Uterus (tissue), 4 donors: ENCODE measurements at places on chromosomes 3 and 15. TPM values are rescaled to one million over a fixed set of nuclear protein-coding genes. Genes with fewer than 3 reads are reported as not detected.
A peak's percentile ranks its signal among the peaks of the same experiment; 100 is the strongest.

DNA sequence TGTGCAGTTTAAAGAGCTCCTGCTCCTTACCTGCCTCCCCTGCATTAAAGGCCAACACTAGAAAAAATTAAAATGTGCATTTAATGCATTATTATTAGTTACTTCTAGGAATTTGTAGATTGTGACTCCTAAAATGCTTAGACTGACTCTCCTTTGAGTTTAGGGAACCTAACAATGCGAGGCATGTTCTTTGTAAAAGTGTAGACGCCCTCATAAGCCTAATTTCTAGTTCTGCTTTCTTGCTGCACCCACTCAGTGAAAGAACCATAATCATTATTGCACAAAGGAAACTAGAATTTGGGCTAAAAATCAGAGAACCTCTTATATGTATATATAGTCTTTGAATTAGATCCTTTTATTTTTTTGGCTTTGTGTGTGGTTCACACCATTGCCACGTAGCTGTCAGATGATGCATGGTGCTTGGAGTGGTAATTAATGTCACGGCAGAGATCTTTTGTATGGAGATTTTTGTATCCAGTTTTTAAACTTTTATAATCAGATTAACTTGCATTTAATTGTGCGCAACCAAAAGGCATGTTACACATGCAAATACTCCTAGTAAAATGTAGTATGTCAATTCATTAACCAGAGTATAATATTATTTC, 710 bp downstream of the ABHD10 start:
- H3K36me3 ChIP-seq, result no peaks in the 10 kb centered on the region
- peak overlapping the region; percentile 91 for H3K27ac ChIP-seq
- no peaks in the 10 kb centered on the region for H3K27me3 ChIP-seq
- H3K4me3 ChIP-seq, result peak overlapping the region; percentile 88
- no peak for DNase-seq

DNA sequence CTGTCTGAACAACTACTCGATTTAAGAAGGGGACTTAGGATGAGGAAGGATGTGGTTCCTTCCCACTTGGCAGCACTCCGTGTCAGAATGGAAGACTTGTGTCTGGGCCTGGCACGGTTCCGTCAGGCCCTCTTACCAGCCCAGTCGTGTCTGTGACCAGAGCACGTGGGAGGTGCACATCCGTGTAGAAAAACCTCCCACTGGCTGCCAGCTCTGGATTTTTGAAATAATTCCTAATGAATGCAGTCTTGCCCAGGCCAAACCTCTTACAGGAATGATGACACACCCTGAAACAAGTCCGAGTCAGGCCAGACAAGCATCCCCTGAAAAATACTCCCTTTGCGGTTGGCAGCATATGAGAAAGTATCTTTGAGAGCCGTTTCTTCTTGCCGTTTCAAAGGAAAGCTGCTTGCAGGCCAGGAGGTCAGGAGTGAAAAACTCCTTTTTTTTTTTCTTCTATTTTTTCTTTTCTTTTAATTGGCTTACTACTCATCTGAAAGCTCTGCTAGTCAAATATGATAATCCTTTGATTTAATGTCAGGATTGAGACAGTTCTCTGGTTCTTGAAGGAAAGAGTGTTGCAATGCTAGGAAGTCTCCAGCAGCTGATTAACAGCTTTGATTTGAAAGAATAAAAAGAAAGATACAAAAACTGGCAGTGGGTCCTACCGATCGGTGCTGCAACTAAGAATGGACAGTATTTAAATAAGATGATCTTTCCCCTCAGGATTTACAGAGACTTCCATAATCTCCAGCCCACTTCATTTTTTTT, 19.8 kb downstream of the IL1RAP start:
- DNase-seq, result peak; percentile 76
- peak overlapping the region; percentile 75 for H3K27ac ChIP-seq
- H3K4me1 ChIP-seq, result peaks cover 6% of the 10 kb centered on the region
- H3K4me3 ChIP-seq, result no peak overlapping the region
- no peaks in the 10 kb centered on the region for H3K27me3 ChIP-seq

- H3K36me3 ChIP-seq, result no peaks in the 10 kb centered on the region
- no peak for DNase-seq
- no peaks in the 10 kb centered on the region for H3K4me1 ChIP-seq
- H3K27ac ChIP-seq, result no peak overlapping the region
Observed at GRCh38 chr3:46080969-46081345, 53.7 kb upstream of the XCR1 start.

DNA sequence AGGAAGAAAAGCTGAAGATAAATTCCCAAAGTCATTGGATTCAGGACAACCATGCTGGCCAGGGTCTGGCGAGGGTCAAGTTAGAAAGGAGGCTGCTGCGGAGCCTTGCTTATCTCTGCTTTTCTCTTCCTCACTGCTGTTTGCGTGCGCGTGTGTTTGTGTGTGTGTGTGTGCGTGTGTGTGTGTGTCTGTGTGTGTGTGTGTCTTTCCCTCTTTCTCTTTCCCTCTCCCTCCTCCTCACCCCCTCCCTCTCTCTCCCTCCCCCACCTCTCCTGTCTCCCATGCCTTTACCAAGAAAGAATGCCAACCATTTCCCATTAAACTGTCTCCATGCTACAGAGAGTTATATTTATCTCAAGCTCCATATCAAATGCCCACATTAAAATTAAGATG, at the start of gene COLQ:
Gene COLQ (minus strand): TSS at position 134 of the 393 bp plus-strand sequence. CDS start 81 bp downstream, at position 53.
- no peak within 1 kb of the TSS for H3K4me3 ChIP-seq
- no peaks in the 10 kb centered on the region for H3K27me3 ChIP-seq
- H3K4me1 ChIP-seq, result no peaks in the 10 kb centered on the region
- DNase-seq, result no peak
- H3K36me3 ChIP-seq, result no peaks in the 10 kb centered on the region
- H3K27ac ChIP-seq, result no peak within 1 kb of the TSS

DNA sequence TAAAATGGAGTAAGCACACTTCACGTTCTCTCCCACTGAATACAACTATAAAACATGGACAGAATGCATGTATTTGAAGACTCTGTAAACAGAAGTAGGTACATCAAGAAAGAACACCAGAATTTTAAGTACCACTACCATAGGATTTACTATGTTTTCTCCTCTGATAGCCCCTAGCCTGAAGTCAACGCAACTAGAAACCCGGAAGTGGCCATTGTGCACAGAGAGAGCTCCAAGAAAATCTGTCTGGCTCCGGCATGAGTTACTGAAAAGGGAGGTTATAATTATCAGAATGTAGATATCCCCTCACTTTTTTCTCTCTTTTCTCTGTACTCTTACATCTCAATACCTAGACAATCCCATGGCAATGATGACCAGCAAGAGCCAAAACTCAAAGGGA, 23.8 kb downstream of the KBTBD12 start:
- no peak for DNase-seq
- no peaks in the 10 kb centered on the region for H3K4me1 ChIP-seq
- no peak overlapping the region for H3K4me3 ChIP-seq

DNA sequence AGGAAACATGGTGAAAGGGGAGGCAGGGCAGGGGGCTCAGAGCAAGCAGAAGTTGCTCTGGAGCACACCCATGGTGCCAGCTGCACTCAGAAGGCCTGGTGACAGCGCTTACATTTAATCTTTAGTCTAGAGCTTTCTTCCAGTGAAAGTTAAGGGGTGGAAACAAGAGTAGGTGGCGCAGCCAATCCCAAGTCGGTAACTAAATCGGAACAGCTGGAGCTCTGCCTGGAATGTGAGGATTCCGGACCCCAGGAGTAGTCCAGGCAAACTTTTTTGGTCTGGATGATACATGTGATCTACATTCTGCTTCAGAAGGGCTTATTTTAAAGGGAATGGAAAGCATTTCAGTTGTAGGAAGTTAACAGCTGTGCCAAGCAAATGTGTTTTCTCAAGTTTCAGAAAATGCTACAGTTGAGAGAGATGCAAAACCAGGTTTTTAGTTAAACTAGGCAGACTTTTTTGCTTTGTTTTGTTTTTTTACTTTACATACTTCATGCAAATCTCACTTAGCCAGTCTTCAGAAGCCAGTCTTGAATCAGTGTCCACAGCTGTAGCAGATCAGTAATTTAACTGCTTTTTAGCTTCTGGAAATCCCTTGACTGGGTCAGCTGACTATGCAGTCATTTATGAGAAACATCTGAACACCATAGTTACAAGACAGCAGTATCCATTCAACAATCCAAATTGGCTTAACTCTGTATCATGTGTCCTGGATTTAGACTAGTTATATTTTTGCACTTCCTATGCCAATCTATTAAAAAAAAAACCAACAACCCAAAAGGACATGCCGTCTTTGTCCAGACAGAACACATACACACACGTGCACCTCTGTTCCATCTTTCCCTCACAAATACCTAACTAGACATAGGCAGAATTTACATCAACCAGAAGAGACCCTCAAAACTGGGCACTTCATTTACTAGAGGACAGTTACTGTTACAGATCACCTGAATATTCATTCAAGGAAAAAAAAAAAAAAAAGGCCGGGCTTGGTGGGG, 33.2 kb downstream of the ZNF106 start:
- no peaks in the 10 kb centered on the region for H3K27me3 ChIP-seq
- peak overlapping the region; percentile 82 for H3K27ac ChIP-seq
- H3K4me1 ChIP-seq, result no peaks in the 10 kb centered on the region
- peak overlapping the region; percentile 25 for H3K4me3 ChIP-seq

The CDCP1 gene
- total RNA-seq, result 5.6 TPM

The SELENOT gene
- total RNA-seq, result 116 TPM

DNA sequence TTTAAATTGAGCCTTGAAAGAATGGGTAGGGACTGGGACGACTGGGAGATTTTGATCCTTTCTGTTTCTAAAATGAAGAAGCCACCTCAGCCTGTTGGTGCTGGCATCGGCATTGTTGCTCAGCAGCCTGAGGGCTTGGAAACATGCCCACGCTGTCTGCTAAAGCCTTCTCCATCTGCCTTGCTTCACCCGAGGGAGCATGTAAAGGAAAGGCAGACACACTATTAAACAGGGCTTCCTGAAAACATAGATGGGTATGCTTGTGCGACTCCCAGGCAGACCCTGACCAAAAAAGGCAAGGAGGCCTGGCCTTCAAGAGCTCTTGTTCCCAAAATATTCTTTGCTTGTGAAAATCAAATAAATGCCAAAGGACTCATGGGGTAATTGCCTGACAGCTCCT, 84.2 kb upstream of the SLC4A7 start:
- DNase-seq, result peak; percentile 63
- H3K27me3 ChIP-seq, result no peaks in the 10 kb centered on the region
- H3K4me3 ChIP-seq, result no peak overlapping the region

GRCh38 chr3:182212479-182213076, 500.9 kb downstream of the SOX2 start:
- DNase-seq, result peak; percentile 22
- no peaks in the 10 kb centered on the region for H3K4me1 ChIP-seq
- H3K27ac ChIP-seq, result no peak overlapping the region
- H3K27me3 ChIP-seq, result no peaks in the 10 kb centered on the region

DNA sequence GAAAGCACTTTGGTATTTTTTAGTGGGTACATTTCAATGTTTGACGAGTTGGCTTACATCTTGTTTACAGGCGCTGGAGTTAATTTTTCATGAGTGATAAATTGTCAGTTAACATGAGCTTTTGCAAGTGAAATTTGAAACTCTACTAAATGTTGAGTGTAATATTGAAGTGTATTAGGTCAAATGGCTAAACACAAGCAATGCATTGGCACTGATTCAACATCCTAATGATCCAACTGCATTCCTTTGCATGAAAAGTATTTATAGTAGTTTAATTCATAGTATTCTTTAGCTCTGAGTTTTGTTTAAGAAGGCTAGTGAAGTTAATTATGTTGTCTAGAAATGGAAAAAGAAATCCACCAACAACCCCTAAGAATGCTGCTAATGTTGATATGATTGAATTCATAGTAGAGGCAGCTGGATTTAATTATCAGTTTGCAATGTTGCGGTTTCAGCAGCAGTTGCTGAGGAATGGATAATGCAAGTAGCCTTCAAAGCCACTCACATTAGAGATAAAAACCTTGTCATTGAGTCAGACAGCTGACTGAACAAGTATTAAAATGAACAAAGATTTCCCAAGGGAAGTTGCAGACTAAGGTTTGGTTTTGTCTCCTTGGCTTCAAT, 245.6 kb upstream of the GOLIM4 start:
- no peaks in the 10 kb centered on the region for H3K4me1 ChIP-seq
- no peaks in the 10 kb centered on the region for H3K27me3 ChIP-seq
- H3K36me3 ChIP-seq, result no peaks in the 10 kb centered on the region
- no peak overlapping the region for H3K27ac ChIP-seq
- H3K4me3 ChIP-seq, result no peak overlapping the region

DNA sequence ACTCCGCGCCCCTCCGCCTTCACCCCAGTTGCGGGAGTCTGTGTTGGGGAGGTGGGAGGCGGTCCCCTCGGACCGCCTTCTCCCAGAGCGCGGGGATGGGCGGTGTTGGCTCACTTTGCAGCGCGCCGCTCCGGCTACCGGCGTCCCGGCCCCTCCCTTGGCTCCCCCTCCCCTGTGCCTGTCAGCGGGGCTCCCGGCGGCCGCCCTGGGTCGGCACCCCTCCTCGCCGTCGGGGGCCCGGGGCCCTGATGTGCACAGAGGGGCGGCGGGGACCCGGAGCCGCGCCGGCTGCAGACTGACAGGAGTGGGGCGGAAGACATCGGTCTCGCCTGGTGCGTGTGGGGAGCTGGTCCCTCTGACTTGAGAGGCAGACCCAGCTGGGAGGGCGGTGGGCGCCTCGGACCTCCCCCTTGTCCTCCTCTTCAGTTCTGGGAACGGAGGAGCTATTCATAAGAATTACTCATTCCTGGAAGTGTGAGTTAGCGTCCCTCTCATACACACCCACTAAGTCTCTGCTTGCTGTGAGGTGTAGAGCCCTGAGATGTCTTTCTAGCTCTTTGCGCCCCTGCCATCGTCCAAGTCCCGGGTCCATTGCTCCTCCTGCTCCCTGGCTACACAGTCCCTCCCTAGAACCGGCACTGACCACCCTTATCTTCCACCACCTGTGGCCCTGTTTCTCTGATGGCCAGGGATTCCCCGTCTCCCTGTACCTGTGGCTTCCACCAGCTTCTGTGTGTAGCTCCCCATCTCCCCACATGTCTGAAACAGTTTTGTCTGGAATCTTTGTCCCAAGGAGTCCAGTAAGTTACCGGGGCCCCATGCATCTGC, 42.3 kb upstream of the ROPN1 start:
- no peaks in the 10 kb centered on the region for H3K27me3 ChIP-seq
- peak; percentile 36 for DNase-seq

GRCh38 chr3:188900421-188900951, 271.3 kb upstream of the TPRG1 start:
- no peaks in the 10 kb centered on the region for H3K4me1 ChIP-seq
- peak overlapping the region; percentile 50 for H3K27ac ChIP-seq
- no peaks in the 10 kb centered on the region for H3K27me3 ChIP-seq
- no peak overlapping the region for H3K4me3 ChIP-seq

DNA sequence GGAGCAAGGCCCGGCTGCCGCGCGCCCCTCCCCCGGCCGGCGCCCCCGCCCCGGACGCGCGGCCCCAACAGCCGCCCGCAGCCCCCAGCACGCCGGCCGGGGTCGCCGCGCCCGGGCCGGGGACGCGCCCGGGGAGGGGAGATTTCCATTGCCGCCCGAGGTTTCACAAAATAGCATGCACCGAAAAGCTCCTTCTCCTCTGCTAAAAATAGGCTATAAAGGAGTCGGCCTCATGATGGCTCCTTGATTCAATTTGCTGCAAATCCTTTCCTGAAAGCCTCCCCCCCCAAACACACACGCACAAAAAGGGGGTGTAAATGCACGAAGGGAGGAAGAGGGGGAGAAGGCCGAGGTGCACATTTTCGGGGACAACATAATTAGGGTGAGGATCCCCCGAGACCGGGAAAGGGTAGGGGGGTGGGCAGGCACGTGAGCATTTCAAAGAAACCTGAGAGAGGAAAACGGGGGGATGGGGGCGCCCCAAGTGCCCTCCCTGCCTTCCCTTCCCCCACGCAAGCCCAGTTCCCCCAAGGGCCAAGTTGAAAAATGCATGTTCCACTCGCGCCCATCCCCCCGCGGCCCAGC, 734 bp downstream of the TBL1XR1 start:
- H3K4me1 ChIP-seq, result peaks cover 6% of the 10 kb centered on the region
- no peaks in the 10 kb centered on the region for H3K36me3 ChIP-seq
- DNase-seq, result peak; percentile 53
- peak overlapping the region; percentile 99 for H3K27ac ChIP-seq
- H3K27me3 ChIP-seq, result no peaks in the 10 kb centered on the region

The XYLB gene
- total RNA-seq, result 7.9 TPM
